ENCODE measurements at places on chromosomes 12 and 14.

- no peak for DNase-seq
Observed at GRCh38 chr12:10189653-10190052, 10.8 kb downstream of the TMEM52B start.

GRCh38 chr12:105580821-105581352 lies 250.4 kb downstream of the C12orf75 start:
- no peak for DNase-seq

GRCh38 chr14:75689012-75689411 lies 28.0 kb downstream of the TTLL5 start:
- no peak for DNase-seq

DNA sequence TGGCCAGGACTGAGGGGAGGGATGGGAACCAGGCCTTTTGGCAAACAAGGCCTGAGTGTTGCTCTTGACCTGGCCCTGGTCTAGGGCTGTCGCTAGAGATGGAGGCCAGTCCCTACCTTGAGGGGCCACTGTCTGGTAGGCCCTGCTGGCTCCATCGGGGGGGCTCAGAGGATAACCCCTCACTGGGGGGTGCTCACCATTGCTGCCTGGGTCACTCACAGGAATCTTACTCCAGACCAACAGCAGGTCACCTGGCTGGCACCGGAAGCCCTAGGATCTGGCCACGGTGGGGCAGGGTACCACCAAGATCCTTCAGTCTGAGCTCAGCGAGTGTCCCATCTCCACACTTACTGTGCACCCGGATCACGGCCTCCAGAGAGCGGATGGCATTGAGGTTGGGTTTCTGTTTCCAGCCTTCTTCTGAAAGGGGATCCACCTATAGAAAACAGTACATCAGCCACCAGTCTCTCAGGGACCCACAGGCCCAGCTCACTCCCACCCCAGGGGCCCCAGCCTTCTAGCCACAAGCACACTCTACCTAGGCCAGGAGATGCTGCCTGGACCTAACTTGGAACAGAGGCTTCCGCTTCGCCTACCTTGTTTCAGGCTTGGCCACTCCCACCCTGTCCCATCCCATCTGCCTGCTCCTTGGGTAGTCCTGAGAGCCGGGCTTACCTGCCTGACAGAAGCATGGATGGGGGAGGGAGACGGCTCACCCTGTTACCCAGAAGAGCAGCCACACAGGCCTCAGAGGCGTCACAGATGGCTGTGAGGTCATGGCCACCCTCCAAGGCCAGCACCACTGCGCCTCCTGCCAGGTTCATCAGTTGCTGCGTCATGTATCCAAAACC lies 12.2 kb downstream of the SLC48A1 start:
- DNase-seq, result no peak

GRCh38 chr12:111964935-111965334 lies 48.0 kb downstream of the TMEM116 start:
- DNase-seq, result no peak

GRCh38 chr14:57244106-57244505 lies 24.6 kb downstream of the EXOC5 start:
- DNase-seq, result no peak

GRCh38 chr14:71482671-71483070 lies 449.6 kb upstream of the RGS6 start:
- DNase-seq, result no peak

DNA sequence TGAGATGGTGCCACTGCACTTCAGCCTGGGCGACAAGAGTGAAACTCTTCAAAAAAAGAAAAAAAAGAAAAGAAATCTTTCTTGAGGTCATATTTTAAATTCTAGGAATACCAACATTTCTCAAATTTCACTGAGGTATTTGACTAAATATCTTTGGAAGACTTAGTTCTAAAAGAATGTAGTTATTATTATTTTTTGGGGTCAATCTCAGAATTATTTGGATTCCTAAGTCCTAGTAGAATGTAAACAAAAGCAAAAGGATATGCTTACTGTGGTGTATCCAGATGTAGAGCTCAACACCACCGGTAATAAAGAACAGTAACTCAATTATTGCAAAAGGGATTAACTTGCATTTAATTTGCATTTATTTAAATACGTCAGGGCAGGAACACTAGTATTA lies 25.0 kb downstream of the PRICKLE1 start:
- DNase-seq, result no peak

DNA sequence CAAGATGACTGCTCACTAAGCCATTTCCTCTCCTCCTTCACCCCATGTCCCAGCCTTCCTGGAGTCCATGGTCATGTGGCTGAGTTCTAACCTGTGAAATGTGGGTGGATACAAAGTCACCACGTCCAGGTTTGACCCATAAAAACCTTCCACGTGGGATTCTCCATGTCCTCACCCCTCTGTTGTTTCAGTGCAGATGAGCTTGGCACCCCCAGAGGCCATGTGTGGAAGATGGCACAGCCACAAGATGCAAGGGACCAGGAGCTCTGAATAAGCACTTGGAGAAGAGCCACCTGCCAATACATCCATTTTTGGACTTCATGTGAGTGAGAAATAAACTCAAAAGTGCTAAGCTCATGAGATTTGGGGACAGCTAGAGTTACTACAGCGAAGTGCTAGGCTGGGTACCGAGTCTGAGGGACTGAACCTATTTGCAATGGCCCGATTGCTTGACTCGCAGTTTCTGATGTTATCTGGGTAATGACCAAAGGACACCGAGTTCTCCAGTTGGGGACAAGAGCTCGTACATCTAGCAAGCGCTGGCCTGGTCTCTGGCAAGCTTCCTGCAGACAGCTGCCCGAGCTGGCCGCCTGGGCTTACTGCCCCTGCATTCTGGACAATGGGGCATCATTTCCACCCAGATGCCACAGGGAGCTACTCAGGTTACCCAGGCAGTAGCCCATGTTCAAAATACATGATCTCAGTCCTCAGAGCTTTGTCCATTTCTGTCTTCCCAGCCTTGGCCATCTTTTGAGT lies 7.7 kb upstream of the SLC24A4 start:
- no peak for DNase-seq

DNA sequence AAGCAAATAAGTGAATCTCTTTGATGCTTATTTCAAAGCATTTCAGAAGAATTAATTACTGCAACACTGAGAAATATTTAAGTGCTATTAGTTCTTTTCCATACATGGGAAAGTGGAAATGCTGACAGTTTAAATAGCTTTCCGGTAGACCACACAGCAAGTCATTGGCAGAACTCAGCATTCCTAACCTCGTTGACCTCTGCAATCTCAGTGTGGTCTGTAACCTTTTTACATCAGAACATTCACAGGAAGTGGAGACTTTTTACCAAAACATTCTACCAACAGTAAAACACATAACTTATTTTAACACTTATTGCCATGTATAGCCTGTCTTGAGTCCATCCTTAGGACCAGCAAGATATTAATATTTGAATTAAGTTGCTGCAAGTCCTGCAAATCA lies 249.5 kb upstream of the DCN start:
- no peak for DNase-seq

Data from hematopoietic multipotent progenitor cell treated with erythropoietin and hydrocortisone succinate and interleukin-3 and kit ligand, for 6 days (in vitro differentiated cells).